ENCODE measurements at places on chromosomes 13 and 19. TPM values are rescaled to one million over a fixed set of nuclear protein-coding genes. Genes with fewer than 3 reads are reported as not detected.

The PSG3 gene
- not detected for total RNA-seq

GRCh38 chr19:32692727-32693061, 1.1 kb downstream of the NUDT19 start:
- DNase-seq, result peak; percentile 11

GRCh38 chr13:23859904-23860303, 29.3 kb downstream of the MIPEP start:
- no peak for DNase-seq

The SMIM17 gene
- not detected for total RNA-seq

GRCh38 chr19:43465468-43466120, at the start of gene LYPD3:
LYPD3 (minus strand) TSS chr19:43465608; CDS start chr19:43465571, 37 bp downstream.
- no peak for DNase-seq

- peak; percentile 77 for DNase-seq
These were observed 405.0 kb downstream of the COG6 start for GRCh38 chr13:40060296-40061007.

DNA sequence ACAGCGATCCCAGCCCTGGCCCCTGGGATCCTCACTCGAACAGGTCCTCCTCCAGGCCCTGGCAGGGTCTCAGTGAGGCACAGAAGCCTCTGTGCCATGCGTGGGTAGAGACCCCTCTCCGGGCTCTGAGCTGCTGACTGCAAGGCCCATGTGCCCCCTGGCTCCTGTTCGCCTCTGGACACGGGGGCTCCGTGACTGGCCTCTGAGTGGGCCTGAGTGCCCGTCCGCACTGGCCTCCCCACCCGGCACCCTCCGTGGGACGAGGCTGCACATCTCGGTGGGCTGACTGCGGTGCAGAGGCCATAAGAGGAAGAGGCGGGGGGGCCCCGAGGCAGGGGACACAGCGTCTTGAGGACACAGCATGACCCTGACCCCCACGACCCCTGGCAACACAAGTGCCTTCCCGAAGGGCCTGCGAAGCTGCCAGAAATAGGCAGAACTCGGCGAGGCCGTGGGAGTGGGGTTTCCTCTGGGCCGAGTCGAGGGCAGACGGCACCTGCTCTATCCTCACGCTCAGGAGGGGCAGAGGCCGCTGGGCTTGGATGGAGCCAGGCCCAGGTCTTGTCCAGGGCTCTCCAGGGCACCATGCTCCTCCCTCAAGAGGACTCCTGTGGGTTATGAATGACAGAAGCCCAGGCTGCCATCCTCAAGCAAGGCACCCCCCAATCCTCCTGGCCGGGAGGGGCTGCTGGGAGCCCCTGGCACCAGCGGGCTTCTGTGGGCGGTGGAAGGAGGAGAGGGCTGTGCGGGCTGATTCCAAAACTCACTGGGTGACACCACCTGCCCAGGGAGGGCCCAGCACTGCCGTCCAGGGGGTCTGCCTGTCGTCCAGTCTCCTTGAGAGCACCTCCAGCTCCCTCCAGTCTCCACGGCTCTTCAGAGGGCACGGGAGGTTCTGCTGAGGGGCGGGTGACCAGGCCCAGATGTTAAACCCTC, 52.6 kb downstream of the RASA3 start:
- no peak for DNase-seq

Measured in HT1080 (cell line).